ENCODE measurements at places on chromosomes 3 and 15.

GRCh38 chr15:44661576-44661975 is 1.9 kb downstream of the SPG11 start:
- no peak for DNase-seq

- DNase-seq: no peak
Measured at GRCh38 chr3:86794361-86795065, 196.4 kb downstream of the VGLL3 start.

- DNase-seq: no peak
Measured at GRCh38 chr15:73688455-73688854, 4.3 kb downstream of the CD276 start.

GRCh38 chr15:39530480-39531342 is 50.2 kb upstream of the THBS1 start:
- DNase-seq: peak; percentile 40

DNA sequence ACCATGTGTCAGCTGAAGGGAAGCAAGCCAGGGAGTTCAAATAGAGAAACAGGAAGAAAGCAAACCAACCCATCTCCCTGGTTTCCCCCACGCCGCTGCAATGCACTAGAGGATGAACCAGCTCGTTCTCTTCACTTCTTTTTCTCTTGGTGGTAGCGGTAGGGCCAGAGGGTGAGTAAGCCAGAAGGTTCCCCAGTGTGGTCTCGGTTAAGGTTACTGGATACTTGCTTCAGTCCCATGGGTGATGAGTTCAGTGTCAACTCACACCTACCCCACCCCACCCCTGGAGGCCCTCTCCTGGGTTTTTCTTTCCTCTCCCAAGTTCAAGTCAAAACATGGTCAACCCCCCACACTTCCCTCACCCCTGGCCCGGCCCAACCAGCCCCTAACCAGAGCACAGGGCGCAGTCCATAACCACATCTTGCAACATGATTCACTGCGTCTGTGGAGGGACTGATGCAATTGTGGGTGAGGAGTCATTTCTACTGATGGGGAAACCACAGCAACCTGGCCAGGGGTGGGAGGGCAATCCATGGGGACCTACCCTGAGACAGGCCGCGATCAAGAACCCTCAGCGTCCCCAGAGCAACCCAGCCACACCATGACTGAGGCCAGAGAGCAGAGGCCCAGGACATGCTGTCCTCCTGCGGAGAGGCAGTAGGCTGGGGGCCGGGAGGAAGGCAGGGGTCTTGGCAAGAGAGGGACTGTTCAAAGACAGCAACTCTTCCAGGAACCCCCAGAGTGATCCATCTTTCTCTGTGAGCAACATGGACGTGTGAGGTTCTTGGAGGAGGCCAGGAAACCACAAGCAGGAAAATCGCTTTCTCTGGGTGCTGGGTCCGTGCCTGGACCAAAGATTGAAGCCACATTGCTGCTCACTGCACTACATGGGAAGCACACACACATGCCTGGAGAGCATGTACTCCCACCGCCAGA is 276.6 kb downstream of the UACA start:
- DNase-seq: no peak

DNA sequence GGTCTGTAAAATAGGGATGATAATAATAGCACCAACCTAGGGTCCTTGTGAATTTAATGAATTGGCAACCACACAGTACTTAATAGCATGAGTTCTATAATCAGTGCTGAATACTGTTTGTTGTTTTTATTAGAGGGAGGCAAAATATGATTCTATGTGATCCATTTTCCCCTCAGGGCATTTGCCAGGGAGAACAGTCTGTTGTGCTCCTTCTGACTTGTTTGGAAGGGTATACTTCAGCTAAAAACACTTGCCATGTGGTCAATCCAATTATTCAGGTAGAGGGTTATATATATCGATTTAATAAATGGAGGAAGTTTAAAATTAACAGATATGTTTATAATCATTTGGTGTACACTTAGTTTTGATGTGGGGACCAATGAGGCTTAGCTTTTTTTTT is 305.3 kb downstream of the CHST2 start:
- no peak for DNase-seq

GRCh38 chr3:88678747-88679146 is 428.7 kb upstream of the EPHA3 start:
- DNase-seq: no peak

GRCh38 chr3:126320517-126321293 is 36.5 kb downstream of the KLF15 start:
- DNase-seq: no peak

GRCh38 chr15:63038926-63039673 is 3.4 kb upstream of the TPM1 start:
- no peak for DNase-seq

GRCh38 chr3:37609181-37610110 is 252.2 kb upstream of the CTDSPL start:
- DNase-seq: no peak

DNA sequence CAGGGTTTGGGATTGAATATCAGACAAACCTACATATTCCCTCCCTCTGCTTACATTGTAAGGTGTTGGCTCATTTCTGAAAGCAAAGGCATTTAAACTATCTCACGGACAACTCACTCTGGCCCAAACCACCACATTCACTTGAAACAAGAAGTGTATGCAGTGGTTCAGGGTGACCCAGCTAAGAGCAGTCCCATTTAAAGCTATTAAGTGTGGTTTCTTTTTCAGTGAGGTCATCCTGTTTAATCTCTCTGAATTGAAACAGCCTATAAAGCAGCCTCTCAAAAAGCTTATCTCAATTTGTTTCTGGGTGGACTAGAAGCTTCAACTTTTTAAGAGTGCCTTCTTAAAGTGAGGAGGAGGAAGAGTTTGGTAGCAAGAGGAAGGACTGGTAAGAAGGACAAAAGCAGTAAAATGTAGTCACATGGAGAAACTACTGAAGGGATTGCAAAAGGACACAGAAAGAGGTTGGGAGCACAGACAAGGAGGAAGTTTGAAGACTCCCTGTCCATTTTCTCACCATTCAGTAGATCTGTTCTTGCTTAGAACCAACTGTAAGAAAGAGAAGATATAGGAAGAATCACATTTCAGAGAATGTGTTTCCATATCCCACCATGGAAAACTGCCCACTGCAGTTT is 151.6 kb downstream of the TMCO5A start:
- no peak for DNase-seq

DNA sequence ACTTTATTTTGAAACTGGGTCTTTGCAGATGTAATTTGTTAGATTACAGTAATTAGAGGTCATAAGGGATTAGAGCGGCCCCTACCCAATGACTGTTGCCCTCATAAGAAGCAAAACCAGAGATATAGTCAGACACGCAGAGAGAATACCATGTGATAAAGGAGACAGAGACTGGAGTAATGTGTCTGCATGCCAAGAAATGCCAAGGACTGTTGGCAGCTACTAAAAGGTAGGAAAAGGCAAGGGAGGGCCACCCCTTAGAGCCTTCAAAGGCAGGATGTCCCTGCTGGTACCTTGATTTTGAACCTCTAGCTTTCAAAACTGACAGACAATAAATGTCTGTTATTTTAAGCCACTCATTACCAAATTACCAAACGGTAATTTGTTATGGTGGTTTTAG is 548.2 kb downstream of the FHIT start:
- no peak for DNase-seq

DNA sequence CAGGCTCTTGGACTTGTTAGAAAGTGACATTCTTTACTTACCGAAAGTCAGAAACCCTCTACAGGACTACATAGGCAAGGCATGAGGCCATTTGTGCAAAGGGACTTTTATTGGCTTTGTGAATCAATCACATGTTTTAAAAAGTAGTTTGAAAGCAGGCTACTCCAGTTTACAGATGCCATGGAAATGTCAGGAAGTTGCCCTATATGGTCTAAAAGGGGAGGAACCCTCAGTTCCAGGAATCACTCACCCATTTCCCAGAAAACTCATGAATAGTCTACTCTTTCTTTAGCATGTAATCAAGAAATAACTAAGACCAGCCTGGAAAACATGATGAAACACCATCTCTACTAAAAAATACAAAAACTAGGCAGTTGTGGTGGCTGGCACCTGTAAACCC is 51.0 kb upstream of the MKRN3 start:
- no peak for DNase-seq

GRCh38 chr3:125220183-125220582 is 7.6 kb upstream of the SLC12A8 start:
- no peak for DNase-seq

GRCh38 chr3:124383051-124383450 is 347.2 kb upstream of the UMPS start:
- no peak for DNase-seq
